Activated CD4-positive, alpha-beta T cell treated with anti-CD3 and anti-CD28 coated beads for 24 hours (primary cell): ENCODE measurements at places on chromosomes 4 and X.

DNA sequence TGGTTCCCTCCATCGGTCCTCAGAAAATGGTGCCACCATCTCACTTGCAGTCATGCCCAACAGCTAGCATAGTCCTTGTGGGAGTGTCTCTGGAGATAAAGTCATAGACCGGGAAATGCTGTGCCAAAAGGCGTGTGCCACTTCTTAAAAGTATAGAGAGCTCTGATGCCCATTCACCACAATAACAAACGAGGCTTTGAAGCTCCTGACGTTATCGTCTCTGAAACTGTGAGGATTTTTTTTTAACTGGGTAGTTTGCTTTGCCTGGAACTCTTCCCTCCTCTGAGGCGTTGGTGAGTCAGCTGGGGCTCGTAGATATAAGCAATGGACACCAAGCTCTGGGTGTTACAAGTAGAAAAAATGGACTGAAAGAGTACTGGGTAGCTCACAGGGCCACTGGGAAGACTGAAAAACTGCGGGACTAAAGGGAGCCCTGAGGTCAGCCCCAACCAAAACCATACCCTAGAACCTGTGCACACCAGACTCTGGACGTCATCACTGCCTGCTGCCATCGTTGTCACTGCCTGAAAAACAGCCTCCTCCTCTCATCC, 89.4 kb upstream of the TRIM2 start:
- DNase-seq, result peak; percentile 12

DNA sequence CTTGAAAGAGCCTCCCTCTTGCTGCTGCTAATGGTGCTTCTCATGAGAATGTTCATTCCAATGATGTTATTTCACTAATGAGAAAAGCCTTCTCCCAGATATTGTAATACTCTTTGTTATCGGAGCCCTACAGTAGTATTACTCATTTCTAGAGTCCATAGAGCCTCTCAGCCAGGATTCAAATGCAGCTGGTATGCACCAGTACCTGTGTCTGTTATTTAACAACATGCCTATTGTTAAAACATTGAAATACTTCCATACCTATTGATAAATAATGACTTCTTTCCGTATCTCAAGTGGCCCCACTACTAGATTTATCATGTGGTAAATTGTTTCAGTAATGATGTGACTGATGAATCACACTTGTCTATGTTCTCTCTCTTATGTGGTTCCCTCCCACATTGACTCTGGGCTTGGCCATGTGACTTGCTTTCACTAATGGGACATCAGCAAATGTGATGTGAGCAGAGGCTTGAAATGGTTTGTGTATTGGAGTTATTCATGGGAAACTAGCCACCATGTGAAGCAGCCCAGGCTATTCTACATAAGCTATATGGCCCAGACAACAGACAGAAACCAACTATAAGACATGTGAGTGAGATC, 207.6 kb downstream of the THOC2 start:
- DNase-seq, result no peak

GRCh38 chrX:96692890-96693289, 8.2 kb downstream of the DIAPH2 start:
- DNase-seq, result no peak

DNA sequence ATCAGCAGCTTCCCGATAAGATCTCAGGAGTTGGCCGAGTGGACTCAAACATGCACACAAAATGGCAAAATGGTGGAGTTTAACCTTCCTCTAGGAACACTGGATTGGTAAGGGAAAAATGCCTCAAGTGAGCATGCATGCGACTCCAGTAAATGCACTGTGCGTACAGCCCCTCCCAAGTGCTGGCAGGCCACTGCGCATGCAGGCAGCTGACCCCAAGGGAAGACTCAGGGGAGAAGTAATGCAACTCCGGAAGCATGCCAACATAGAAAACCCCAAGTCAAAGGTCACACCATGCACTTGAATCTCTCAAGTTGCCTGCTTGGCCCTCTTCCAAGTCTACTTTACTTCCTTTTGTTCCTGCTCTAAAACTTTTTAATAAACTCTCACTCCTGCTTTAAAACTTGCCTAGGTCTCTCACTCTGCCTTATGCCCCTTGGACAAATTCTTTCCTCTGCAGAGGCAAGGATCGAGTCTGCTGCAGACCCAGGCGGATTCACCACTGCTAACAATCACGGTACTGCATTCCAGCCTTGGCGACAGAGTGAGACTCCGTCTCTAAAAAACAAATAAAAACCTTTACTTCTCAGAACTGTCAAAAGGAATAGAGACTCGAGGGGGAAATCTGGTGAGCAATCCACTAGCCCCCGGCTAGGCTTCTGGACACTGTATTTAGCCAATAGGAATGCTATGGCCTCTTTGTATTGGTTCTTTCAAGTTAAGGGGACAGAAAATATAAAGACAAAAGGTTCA, 33.5 kb downstream of the NYX start:
- no peak for DNase-seq

DNA sequence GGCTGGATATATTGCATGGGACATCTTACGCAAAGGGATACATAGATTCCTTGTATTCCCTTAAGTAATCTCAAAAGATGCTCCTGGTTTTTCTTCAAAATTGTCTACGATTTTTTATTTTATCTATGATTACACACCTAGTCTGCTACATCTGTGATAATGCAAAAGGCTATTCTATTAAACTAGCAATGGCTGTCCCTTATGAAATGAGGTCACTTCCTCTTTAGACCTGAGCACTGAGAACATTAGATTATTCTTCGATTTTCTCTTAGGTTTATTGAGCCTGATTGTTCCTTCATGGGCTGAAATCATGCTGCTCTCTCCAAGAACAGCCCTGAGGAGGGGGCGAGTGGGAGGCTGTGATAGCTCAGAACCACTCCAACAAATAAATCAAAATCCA, 126.8 kb upstream of the ENPP6 start:
- no peak for DNase-seq

DNA sequence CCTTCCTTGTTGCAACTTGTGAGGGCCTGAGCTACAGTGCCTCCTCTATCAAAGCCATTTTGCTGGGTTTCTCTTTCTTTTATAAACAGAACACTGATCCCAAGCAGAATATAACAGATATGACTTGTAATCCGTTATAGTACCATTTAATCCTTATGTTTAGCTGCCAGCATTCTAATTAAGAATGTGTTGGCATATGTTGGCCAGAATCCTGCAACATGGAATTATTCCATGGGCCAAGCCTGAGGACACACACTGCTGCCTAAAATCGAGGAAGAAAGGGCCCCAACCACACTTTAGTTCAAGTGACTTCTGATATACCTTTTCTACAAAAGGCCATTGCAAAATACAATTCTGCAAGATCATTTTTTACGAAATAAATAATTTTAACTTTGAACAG, 28.0 kb downstream of the PALLD start:
- no peak for DNase-seq

DNA sequence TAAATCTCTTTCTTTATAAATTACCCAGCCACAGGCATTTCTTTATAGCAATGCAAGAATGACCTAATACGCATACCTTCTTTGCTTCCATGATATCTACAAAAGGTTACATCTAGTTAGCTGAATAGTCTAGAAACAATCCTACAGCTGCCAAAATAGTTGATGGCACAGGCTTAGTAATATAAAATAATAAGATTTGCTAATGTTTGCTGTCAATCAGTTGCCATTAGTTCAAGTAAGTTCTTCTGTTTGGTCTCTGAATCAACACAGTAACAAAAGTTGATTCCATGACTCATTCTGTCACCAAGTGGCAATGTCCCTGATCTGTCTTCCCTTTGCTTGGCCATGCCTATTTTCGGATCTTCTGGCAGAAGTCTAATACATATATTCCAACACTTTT, 470.2 kb downstream of the SPRY1 start:
- no peak for DNase-seq

- no peak for DNase-seq
Measured at GRCh38 chr4:11529625-11530201, 101.0 kb upstream of the HS3ST1 start.

- DNase-seq, result no peak
Measured at GRCh38 chrX:24202465-24203031, 53.0 kb downstream of the ZFX start.

DNA sequence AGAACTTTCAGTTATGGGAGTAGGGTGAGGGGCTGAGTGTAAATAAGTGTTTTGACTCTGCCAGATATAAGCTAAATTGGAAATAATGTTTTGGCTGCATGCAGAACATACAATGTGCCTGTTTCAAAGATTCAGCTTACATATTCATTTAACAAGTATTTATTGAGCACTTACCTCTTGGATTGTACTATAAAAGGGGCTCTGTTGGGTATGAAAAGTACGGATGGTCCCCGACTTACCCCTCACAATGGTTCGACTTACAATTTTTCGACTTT, 799 bp upstream of the AIFM1 start:
- no peak for DNase-seq

GRCh38 chr4:56026596-56026995, 77.9 kb downstream of the CEP135 start:
- DNase-seq, result no peak

DNA sequence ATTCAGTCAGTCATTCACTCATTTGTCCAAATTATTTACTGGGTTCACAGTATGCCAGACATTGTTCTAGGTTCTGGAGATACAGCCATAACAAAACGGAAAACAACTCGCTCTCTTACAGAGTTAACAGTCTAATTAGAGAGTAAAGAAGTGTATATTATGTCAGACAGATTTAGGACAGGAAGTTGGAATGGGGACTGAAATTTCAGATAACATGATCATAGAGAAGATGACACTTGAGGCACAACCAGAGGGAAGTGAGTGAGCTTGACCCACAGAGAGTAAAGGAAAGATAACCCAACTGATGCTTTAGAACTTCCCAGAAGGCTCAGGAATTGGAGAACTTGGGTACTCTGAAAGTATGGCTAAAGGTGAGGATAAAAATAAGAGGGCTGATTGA, 139.4 kb downstream of the ZAR1 start:
- no peak for DNase-seq

DNA sequence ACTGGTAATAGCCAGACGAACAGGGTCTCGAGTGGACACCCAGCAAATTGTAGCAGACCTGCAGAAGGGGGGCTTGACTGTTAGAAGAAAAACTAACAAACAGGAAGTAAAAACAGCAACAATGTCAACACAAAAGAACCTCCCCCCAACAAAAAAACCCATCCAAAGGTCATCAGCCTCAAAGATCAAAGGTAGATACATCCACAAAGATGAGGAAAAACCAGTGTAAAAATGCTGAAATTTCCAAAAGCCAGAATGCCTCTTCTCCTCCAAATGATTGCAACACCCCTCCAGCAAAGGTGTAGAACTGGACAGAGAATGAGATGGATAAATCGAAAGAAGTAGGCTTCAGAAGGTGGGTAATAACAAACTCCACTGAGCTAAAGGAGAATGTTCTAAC, 313.0 kb upstream of the TEX13C start:
- no peak for DNase-seq

GRCh38 chr4:88831031-88831430, 133.4 kb upstream of the NAP1L5 start:
- DNase-seq, result no peak

GRCh38 chr4:15901998-15902397, 36.5 kb downstream of the FGFBP1 start:
- DNase-seq, result no peak

GRCh38 chrX:40933132-40933705, 152.0 kb upstream of the USP9X start:
- peak; percentile 10 for DNase-seq

DNA sequence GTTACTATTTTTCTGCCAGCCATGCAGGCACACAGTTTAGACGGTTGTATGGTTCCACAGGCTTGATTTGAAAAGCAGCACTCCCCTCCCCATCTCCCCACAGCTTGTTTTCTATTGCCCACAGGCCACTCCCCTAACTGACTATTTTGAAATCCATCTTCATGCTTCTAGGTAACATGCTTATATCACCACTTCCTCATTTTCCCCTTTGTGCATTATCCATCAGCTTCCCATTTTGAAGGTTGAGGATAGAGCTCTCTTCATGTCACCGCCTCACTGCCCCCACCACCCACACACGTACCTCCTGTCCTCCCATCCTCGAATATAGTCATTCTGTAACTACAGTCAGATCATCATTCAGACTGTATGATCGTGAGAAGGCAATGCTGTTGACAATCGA, 224.7 kb downstream of the MID1 start:
- DNase-seq, result no peak

- DNase-seq, result no peak
Measured at GRCh38 chr4:1500231-1500965, 94.2 kb upstream of the NKX1-1 start.

GRCh38 chr4:104217526-104217925, 277.2 kb downstream of the CXXC4 start:
- no peak for DNase-seq

DNA sequence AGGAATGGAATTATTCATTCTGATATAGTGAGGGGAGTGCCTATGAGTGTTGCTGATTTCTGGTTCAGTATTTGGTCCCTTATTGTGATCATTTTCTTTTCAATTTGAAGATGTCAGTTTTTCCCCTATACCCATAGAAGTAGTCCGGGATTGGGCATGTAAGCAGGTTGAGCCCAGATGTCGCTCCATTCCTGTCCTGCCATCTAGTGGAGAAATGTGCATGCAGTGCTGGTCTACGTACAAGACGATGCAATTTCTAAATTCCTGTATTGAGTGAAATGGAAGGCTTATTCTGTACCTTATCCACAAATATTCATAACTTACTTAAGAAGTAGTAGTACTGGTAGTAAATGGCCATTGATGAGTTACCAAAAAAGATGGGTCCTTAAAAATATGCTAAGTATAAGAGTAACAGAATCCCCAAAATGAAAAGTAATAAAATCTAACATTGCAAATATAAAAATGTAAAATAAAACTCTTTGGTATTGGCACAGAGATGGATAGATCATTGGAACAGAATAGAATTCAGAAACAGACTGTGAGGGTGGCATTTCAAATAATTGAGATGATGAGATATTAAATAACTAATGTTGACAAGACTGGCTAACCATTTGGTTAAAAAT, 60.9 kb downstream of the UGT8 start:
- peak; percentile 7 for DNase-seq
